Stimulated activated CD4-positive, alpha-beta T cell treated with anti-CD3 and anti-CD28 coated beads, Interleukin-2, amount 100 ng/mL, for 4 hours (primary cell): ENCODE measurements at places on chromosomes 12 and 14.

DNA sequence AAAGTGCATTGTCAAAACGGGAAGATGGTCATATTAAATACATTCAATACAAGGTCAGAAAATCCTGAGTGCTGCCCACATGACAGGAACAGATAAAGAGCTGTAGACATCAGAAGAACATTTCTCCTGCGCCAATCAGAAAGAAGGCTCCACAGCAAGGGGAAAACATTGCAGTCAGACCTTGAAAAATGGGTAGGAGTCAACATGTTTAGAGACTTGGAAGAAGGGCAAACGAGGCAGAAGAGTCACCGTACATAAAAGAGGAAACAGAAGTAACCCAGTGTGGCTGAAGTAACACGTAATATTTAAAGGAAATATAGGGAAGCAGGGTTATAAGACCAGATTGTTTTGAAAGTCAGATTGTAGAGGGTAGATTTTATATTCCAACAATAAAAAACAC is 11.9 kb downstream of the SPPL3 start:
- DNase-seq, result no peak

DNA sequence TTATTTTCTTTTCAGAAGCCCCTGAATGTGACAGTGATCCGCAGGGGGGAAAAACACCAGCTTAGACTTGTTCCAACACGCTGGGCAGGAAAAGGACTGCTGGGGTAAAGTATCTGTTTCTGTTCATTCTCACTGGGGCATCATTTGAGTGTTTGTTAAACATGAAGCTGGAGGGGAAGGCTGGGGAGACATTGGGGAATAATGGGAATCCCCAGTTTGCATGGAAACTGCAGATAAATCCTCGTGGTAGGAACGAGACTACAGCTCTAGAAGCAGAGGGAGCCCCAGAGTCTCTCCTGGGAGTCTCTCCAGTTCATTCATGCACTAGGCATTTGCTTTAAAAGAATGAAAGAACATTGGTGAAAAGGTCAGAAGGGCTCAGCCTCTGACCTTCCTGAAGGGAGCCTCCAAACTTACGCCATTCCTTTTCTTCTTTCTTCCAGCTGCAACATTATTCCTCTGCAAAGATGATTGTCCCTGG is 2.5 kb upstream of the CFAP251 start:
- DNase-seq, result no peak

DNA sequence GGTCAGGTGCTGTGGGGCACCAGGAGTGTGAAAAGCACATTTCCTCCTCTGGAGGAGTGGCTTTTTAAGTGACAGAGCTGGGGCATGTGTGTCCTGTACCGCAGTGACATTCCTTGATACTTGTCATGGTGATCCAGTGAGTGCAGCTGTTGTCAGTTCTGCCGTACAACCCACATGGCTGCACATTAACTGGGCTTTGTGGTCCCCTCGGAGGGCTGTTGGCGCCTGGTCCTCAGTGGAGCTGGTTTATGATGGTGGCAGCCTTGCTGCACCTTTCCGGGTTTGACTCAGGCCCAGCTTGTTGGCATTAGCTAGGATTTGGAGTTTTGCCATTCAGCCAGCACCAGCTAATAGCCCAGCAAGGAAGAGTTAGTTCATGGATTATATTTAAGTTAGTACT is 77.0 kb downstream of the SLC25A47 start:
- DNase-seq, result no peak

GRCh38 chr12:65830305-65830704 is 6.0 kb downstream of the HMGA2 start:
- no peak for DNase-seq

GRCh38 chr12:89163918-89164317 is 188.4 kb downstream of the DUSP6 start:
- DNase-seq, result no peak
